Stimulated activated CD4-positive, alpha-beta T cell treated with anti-CD3 and anti-CD28 coated beads, TNF-alpha, amount 100 ng/mL, for 24 hours (primary cell): ENCODE measurements at places on chromosomes 5 and 9.

DNA sequence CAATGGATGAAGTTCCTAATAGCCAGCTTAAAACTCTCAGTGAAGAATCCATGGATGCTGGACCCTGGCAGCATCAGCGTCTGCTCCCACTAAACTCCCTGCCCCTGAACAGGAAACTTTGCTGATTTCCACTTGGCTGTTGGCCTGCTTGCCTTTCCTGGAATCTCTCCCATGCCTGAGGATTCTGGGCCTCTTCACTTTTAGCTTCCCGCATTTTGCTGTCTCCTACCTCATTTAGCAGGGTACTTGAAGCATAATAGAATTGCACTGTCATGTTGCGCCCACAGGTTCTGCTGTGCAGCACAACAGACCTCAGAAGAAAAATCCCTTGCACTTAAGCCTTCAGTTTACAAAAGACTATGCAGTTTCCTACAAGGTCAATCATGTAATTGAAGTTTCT lies 127.6 kb downstream of the DROSHA start:
- DNase-seq = no peak

GRCh38 chr5:95565280-95565920 lies 10.5 kb downstream of the ARSK start:
- no peak for DNase-seq

DNA sequence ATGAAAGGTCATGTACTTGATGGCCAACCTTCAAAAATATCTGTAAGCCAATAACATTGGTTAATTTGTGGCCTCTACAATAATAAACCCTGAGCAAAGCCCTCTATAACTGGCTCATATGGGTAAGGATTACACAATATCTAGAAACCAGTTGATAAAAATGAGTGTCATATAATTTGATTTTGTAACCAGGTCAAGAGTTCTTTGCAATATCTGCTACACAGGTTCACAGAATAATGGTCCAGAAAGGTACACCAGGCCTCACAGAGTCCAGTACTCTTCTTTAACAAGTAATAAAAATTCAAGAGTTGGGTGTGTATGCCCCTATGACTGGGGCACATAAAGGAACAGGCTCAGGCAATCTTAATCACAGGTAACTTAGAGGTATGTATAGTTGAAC lies 95.3 kb downstream of the AUH start:
- no peak for DNase-seq

GRCh38 chr9:18721267-18721994 lies 247.5 kb downstream of the ADAMTSL1 start:
- no peak for DNase-seq

DNA sequence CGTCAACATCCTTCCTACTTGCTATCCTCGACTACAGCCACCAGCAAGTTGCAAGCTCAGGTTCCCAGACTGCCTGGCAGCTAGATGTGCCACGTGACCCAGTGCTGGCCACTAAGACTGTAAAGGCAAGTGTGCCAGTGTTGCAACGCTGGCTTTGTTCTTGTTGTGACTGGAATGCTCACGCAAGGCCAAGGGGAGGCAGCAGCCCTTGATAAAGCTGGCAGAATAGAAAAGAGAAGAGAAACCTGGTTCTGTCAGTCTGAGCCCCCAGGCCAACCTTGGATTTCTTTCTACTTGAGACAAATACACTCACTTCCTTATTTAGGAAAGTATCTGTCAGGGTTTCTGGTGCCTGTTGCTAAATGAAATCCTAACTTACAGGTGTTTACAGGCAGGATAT lies 113.0 kb downstream of the KLHL3 start:
- DNase-seq = no peak
